ENCODE measurements at places on chromosomes 1 and 21.

- peak; percentile 89 for DNase-seq
- H3K27ac ChIP-seq = no peak overlapping the region
- H3K4me3 ChIP-seq = no peak overlapping the region
- H3K4me1 ChIP-seq = no peaks in the 10 kb centered on the region
- no peaks in the 10 kb centered on the region for H3K36me3 ChIP-seq
Observed at GRCh38 chr1:185244015-185244747, 72.9 kb downstream of the IVNS1ABP start.

- no peaks in the 10 kb centered on the region for H3K27me3 ChIP-seq
- DNase-seq = no peak
- H3K4me3 ChIP-seq = no peak overlapping the region
- no peaks in the 10 kb centered on the region for H3K36me3 ChIP-seq
- no peak overlapping the region for H3K27ac ChIP-seq
Observed at GRCh38 chr1:31746687-31747086, 17.5 kb downstream of the ADGRB2 start.

DNA sequence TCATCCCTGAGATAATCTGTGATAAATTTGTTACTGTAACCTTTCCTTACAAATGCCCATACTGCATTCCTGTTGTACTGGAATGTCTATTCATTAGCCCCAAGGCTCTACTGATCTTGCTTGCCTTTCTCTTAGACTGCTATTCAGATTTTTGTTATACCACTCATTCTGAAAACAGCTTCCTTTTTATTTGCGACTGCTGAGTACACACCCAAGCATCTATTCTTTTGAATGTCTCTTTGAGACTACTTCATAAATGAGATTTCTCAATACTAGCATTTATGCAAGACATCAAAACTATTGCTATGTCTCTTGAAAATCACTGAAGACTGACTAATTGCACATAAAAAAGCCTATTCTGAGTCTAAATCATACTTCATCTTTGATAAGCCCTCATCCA lies 38.6 kb downstream of the DENND1B start:
- no peak overlapping the region for H3K27ac ChIP-seq
- DNase-seq = peak; percentile 50
- no peaks in the 10 kb centered on the region for H3K36me3 ChIP-seq
- H3K27me3 ChIP-seq = no peaks in the 10 kb centered on the region
- no peaks in the 10 kb centered on the region for H3K4me1 ChIP-seq
- H3K4me3 ChIP-seq = no peak overlapping the region

- no peak overlapping the region for H3K4me3 ChIP-seq
- H3K36me3 ChIP-seq = no peaks in the 10 kb centered on the region
- no peaks in the 10 kb centered on the region for H3K27me3 ChIP-seq
- H3K4me1 ChIP-seq = no peaks in the 10 kb centered on the region
- H3K27ac ChIP-seq = no peak overlapping the region
- DNase-seq = no peak
Observed at GRCh38 chr1:247431643-247432042, 15.7 kb downstream of the NLRP3 start.

DNA sequence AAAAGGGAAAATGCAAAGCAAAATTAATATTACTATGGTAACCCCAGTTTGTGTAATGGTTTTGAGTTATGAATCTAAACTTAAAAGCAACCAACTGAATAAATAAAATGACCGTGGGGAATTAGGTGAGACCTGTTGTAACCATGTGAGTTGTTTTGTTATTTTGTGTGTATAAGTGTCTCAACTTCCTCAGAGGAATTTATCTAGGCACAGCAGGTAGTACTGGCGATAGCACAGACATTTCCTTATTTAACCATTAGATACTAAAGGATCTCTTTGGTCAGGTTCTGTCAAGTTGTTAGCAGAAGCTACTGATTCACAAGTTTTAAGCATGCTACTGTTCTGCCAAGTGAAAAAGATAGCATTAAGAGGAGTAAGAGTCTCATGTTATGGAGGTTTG lies 39.3 kb upstream of the LRRC7 start:
- no peak for DNase-seq
- no peaks in the 10 kb centered on the region for H3K36me3 ChIP-seq
- H3K4me3 ChIP-seq = no peak overlapping the region
- peaks cover 11% of the 10 kb centered on the region for H3K4me1 ChIP-seq
- H3K27ac ChIP-seq = no peak overlapping the region

GRCh38 chr1:16971341-16972188 lies 8.9 kb downstream of the MFAP2 start:
- H3K27ac ChIP-seq = no peak overlapping the region
- peaks cover 22% of the 10 kb centered on the region for H3K4me1 ChIP-seq
- H3K27me3 ChIP-seq = no peaks in the 10 kb centered on the region
- H3K4me3 ChIP-seq = no peak overlapping the region
- H3K36me3 ChIP-seq = peaks cover 7% of the 10 kb centered on the region
- DNase-seq = peak; percentile 51

DNA sequence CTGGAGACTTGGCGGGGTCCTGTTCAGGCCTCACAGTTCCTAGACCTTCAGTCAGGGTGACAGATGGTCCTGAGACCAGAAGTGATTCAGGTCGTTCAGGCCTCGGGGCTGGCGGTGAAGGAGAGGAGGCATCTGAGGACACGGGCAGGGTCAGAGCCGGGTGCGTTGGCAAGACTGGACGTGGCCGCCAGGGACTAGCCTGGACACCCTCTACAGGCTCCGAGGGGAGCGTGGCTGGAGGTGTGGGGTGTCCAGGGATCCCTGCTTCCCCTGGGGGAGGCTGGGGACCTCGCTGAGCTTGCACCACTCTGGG lies 64.0 kb upstream of the TARDBP start:
- H3K27me3 ChIP-seq = peaks cover 11% of the 10 kb centered on the region
- no peak overlapping the region for H3K4me3 ChIP-seq
- DNase-seq = no peak
- H3K4me1 ChIP-seq = peaks cover 9% of the 10 kb centered on the region

DNA sequence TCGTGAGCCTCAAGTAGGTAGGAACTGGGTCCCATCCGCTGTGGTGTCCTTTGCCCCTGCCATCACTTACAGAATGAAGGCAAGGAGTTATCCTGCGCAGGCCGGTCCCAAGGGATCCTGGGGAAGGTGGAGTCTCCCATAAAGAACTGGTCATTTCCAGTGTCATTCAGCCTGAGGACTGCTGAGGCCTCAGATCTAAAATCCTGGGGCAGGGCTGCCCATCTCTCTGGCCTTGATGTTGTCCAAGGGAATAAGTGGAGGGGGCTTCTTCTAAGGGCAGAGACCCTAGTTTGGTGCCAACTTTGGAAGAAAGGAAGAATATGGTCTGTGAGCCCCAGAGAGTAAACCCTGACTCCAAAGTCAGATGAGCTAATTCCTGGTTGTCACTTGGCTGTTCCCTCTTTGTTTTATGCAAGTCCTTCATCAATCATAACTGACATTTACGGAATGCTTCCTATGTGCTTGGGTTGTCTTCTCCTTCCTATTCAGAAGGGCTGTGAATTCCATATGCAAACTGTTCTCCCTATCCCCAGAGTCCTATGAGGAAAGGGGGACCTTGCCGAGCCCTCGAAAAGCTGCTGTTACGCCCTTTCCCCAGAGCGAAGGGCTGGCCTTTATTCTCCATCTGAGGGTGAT lies 6.9 kb downstream of the IFI6 start:
- H3K4me3 ChIP-seq = no peak overlapping the region
- DNase-seq = no peak
- H3K4me1 ChIP-seq = peaks cover 8% of the 10 kb centered on the region

GRCh38 chr1:177511036-177511435 lies 340.3 kb downstream of the BRINP2 start:
- no peaks in the 10 kb centered on the region for H3K27me3 ChIP-seq
- no peak overlapping the region for H3K4me3 ChIP-seq
- no peak overlapping the region for H3K27ac ChIP-seq
- peak; percentile 17 for DNase-seq
- no peaks in the 10 kb centered on the region for H3K36me3 ChIP-seq

GRCh38 chr1:229027622-229028182 lies 243.2 kb upstream of the RAB4A start:
- no peak overlapping the region for H3K27ac ChIP-seq
- peaks cover under 1% of the 10 kb centered on the region for H3K27me3 ChIP-seq
- no peak for DNase-seq
- no peaks in the 10 kb centered on the region for H3K36me3 ChIP-seq
- H3K4me1 ChIP-seq = peaks cover 6% of the 10 kb centered on the region
- H3K4me3 ChIP-seq = no peak overlapping the region

DNA sequence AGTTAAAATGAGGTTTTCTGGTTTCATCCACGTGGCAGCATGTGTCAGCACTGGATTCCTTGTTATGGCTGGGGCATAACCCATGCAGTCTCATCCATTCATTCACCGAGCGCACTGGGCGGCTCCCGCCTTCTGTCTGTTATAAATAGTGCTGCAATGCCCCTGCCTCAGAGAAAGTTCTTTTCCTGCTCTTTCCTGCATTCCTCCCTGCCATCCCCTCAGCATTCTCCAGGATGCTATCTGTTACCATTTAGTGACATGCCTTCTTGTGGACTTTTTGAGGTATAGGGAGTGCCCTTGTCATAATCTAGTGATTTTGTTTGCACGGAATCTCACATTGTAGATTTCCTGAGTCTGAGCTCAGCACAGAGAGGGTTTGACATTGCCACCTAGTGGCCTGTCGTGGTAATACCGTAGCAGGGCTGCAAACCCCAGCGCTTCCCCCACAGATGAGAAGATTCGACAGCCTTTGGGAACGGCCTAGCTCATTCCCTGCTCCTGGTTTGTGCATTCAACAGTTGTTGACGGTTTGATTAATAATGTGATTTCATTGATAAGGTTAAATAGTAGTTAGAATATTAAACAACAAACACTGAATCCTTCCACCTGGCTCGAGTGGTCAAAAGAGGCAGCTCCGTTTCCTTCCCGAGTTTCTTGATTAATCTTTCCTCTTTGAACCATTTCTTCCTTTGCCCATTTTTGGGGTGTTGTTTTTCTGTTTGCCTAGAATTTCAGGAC lies 46.3 kb downstream of the UMODL1 start:
- peaks cover 5% of the 10 kb centered on the region for H3K4me1 ChIP-seq
- H3K27ac ChIP-seq = peak overlapping the region; percentile 1
- no peaks in the 10 kb centered on the region for H3K36me3 ChIP-seq
- peak; percentile 65 for DNase-seq
- peaks cover 22% of the 10 kb centered on the region for H3K27me3 ChIP-seq
- H3K4me3 ChIP-seq = peak overlapping the region; percentile 30

GRCh38 chr1:180494370-180494769 lies 8.0 kb downstream of the ACBD6 start:
- peaks cover 6% of the 10 kb centered on the region for H3K36me3 ChIP-seq
- no peaks in the 10 kb centered on the region for H3K4me1 ChIP-seq
- no peak overlapping the region for H3K27ac ChIP-seq
- DNase-seq = no peak

DNA sequence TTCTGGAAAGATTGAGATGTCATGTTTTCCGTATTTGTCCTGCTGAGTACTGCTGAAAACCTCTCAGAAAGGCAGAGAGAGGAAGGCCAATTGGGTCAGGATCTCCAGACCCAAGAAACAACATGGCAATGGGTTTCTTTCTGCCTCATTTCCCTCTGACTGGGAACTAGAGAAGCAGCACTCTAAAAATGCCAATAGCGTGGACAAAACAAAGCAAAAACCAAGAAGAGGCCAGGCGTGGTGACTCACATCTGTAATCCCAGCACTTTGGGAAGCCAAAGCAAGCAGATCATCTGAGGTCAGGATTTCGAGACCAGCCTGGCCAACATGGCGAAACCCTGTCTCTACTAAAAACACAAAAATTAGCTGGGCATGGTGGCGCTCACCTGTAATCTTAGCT lies 18.3 kb downstream of the TNFRSF9 start:
- H3K36me3 ChIP-seq = no peaks in the 10 kb centered on the region
- DNase-seq = peak; percentile 58

Data from astrocyte (in vitro differentiated cells and primary cell).